OCI-LY7 (cell line): ENCODE measurements at places on chromosomes 4 and X. TPM values are rescaled to one million over a fixed set of nuclear protein-coding genes. Genes with fewer than 3 reads are reported as not detected.

DNA sequence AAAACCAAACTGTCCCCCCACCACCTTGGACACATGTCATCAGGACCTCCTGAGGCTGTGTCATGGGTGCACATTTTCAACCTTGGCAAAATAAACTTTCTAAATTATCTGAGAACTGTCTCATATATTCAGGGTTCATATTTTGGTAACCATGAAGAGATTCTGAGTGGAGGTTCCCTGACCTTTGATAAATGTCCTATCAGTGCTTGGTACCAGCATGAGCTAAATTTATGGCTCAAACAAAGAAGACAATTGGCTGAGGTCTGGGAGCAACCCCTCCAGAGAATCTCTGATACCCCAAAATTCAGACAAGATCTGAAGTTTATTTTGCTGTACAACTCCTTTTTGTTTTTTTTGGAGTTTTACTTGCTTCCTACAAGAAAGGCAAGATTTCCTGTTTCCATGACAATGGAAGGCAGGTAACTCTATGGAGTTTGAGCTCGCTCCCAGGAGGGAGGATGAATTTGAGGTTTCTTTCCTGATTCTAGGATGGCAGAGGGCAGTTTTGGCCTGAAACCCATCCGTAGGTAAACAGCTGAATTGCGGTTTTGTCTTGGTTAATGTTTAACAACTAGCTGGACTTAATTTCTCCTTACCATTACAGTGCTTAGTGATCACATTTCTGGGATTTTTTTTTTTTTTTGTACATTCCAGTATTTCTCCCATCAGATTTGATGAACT is 14.5 kb downstream of the UGT2B15 start:
- no peak for DNase-seq

DNA sequence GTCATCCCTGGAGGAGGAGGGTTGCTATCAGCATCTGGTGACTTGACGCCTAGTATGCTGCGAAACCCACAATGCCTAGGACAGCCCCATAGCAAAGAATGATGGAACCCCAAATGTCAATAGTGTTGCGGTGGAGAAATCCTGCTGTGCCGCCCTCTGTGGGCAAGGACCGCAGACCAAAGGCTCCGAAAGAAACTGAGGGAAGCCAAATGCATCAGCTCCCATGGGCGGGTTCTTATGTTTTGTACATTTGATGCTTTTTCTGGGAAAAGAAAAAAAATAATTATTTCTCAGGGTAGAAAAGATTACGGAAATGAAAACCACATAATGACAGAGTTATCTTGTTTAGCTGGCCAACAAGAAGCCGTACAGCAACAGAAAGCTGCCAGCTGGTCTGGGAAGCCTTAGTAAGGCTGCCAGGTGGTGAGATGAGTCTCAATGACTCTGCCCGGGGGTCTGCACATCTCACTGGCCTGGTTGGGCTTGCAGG is 95.0 kb upstream of the TBL1X start:
- DNase-seq: no peak

DNA sequence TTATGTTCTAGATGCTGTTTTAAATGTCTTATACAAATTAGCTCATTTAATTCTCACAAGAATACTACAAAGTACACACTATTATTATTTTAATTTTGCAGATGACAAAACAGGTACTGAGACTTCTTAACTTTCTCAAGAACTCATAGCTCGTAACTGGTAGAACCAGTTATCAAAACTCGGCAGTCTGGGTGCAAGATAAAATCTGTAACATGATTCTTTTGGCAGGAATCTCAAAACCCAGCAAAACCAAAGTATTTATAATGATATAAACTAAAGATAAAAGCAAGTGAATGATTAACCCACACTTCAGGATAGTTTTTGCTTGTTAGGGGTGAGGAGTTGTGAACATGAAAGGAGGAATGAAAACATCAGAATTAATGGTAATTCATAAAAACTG is 27.6 kb downstream of the CLNK start:
- no peak for DNase-seq

S100P gene
- not detected in 2 replicates for total RNA-seq

DGAT2L6 gene
- not detected in 2 replicates for total RNA-seq

GRCh38 chr4:16865209-16865896 is 33.1 kb downstream of the LDB2 start:
- DNase-seq: no peak

AADAT gene
- not detected in 2 replicates for total RNA-seq

RTL9 gene
- not detected in 2 replicates for total RNA-seq

- DNase-seq: no peak
Observed at GRCh38 chr4:121472937-121473721, 92.3 kb upstream of the QRFPR start.

- DNase-seq: no peak
Observed at GRCh38 chrX:18428006-18428405, 2.6 kb downstream of the CDKL5 start.

FHIP1A gene
- not detected in 2 replicates for total RNA-seq

DNA sequence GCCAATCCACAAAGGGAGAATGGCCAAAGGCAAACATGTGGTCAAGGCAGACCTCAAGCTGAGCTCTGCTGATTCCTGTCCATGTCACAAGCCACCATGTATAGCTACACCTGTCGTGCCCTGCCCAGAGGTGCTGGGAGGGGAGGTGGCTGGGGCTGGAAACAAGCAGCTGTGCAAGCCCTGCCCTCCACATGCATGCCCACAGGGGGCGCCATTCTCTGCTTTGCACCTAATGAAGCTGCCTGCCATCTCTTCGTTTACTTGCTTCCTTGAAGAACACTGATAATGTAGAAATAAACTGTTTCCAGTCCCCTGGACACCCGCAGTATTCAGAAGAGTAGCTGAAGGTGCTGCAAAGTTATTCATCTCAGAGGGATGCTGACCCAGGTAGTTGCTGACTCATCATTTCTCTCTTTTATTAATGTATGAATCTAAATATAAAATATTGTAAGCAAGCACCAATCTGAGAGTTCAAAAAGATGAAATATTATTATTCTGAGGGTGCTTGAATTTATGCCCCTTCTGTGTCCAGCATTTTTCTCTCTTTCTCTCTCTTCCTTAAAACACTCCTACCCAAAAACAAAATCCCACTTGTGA is 278.6 kb downstream of the ADGRA3 start:
- DNase-seq: no peak

- DNase-seq: peak; percentile 7
Observed at GRCh38 chr4:183289688-183290087, 30.4 kb downstream of the CLDN22 start.

GPR119 gene
- total RNA-seq: not detected in 2 replicates

DNA sequence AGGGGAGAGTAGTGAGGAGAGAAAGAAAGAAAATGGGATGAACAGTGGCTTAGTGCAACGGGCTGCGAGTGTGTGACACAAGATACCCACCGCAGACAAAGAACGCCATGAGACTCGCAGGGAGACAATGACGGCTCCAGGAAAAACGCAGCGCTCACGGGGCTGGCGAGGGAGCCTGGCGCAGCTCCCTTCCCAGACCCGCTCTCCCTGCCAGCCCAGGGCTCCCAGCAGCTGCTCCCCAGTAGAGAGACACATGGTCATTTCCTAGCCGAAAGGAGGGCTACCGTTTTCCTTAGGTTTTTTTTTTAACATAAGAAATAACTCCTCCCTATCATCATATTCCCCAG is 149.5 kb downstream of the MAML3 start:
- no peak for DNase-seq

GRCh38 chr4:184283659-184284335 is 66.1 kb upstream of the ENPP6 start:
- peak; percentile 71 for DNase-seq
